Inflammatory macrophage (primary cell): ENCODE measurements at places on chromosomes 7 and 10.

GRCh38 chr7:87574630-87575029 lies 26.1 kb downstream of the ABCB1 start:
- peak; percentile 34 for DNase-seq

GRCh38 chr7:87561102-87561501 lies 39.6 kb downstream of the ABCB1 start:
- DNase-seq: no peak

- DNase-seq: no peak
Measured at GRCh38 chr10:9219860-9220259, 1165.4 kb downstream of the GATA3 start.

DNA sequence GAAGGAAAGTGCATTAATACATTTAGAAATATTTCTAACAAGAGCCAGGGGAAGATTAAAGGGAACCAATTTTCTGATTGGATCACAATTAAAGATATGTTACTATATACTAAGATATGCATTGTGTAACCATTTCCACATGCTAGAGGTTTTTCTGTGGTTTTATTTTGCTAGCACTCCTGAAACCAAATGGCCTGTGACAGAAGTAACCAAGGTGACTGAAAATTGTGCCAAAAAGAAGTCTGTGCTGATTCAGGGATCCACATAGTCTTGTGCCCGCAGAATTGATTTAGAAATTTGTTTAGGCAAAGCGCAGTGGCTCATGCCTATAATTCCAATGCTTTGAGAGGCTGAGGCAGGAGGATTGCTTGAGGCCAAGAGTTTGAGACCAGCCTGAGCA lies 1.8 kb downstream of the CC2D2B start:
- no peak for DNase-seq

- no peak for DNase-seq
Measured at GRCh38 chr7:139757968-139758367, 19.8 kb downstream of the HIPK2 start.

DNA sequence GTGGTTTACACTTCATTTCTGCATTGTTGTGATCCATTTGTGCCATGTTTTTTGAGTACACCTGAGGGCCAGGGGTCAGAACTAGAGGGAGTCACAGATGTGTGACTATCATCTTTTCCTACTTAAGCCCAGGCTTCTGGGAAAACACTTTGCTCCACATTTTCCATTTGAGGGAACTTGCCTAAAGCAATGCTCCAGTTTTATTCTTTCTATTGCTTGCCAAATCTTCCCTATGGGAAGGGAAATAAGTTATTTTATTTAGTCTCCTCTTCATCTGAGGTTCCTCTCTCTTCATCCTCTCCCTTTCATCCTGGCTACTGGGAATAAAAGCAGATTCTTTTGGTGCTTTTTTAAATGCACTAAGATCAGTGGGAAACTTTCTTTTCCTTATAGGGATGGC lies 179.9 kb upstream of the PRSS58 start:
- no peak for DNase-seq

DNA sequence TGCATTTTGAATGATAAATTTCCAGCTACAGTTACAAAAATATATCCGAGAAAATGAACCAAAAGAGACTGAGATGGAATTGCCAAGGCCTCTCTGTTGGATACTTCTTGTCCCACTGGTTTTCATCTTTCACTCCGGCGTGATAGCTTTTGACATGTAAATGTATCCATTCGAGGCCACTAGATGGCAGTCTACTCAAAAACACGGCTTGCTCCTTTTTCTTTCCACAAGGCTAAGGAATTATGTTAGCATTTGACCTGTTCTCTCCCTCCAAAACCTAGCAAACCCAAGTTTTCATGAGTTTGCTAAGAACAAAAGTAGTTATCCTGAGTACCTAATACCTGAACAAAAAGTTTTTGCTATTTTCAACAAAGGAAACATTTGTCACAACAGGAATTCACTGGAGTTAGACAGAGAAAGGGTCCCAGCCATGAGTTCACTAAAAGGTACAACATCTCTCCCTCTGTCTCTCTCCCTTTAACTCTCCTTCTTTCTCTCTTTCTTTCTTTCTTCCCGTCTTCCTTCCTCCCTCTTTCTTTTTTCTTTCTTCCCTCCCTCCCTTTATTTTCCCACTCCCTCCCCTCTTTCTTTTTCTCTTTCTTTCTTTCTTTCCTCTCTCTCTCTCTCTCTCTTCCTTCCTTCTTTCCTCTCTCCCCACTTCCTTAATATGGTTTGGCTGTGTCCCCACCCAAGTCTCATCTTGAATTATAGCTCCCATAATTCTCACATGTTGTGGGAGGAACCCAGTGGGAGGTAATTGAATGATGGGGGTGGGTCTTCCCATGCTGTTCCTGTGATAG lies 207.9 kb upstream of the MYO3A start:
- peak; percentile 70 for DNase-seq

GRCh38 chr7:2926896-2927405 lies 82.8 kb upstream of the GNA12 start:
- no peak for DNase-seq

DNA sequence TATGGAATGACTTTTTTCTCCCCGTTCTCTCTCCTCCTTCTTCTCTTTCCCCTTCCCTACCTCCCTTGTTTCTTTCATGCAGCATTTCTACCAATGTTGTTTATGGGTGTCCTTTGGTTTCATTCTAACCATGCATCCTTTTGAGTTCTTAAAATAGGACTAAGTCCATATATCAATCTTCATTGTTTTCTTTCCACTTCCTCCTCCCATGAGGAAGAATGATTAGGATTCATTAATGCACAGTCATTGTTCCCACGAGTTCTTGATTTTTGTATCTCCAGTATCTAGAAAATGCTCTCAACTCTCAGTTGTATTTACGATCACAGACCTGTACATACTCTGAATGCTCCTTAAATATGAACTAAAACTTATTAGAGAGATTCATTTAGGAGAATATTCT lies 153.3 kb downstream of the LRRC4 start:
- peak; percentile 25 for DNase-seq

DNA sequence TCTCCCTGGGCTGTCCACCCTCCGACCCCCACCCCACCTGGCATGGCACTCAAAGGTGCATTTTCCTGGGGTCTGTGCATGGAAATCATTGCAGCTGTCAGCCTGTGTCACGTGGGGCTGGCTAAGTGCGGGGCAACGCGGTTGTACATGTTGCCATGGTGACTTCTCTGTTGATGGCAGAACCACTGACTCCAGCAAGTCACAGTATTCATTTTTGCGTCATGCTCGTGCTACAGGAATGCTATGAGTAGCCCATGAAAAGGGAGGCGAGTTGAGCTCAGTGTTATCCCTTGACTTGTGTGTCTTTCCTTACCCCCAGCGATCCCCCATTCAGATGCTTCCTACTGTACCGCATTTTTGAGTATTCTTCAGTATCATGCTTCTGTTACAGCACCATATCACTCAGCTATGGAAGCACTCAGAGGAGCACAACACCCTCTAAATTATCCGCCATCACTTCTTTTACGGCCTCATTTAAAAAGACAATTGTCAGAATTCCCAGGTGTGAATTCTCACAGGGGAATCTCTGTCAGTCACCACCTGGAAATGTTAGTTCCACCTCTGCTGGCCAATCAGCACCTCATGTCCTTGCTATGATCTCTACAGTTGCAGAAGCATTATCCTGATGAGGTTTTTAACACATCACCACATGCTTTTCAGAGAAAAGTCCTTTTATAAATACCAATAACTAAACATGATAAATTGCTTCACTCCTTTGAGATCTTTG lies 194.4 kb upstream of the C7orf33 start:
- no peak for DNase-seq

DNA sequence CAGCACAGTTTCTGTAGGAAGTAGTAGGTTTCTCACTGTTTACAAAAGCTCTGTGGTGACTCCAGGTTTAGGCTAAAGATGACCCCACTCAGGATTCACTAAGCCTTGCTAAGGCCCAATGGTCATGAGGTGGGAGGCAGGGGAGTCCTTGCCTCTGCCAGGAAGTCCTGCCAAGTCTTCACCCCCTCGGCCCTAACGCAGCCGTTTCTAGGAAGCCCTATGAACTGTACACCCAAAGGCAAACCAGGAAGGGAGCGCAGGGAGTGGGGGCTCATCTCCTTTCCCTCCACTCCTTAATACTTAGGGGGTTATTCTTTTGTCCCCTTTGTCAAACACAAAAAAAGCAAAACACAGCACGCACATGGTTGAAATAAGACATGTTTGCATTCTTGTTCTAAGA lies 64.6 kb downstream of the CTBP2 start:
- no peak for DNase-seq

GRCh38 chr10:55509168-55509567 lies 708.1 kb upstream of the PCDH15 start:
- no peak for DNase-seq

DNA sequence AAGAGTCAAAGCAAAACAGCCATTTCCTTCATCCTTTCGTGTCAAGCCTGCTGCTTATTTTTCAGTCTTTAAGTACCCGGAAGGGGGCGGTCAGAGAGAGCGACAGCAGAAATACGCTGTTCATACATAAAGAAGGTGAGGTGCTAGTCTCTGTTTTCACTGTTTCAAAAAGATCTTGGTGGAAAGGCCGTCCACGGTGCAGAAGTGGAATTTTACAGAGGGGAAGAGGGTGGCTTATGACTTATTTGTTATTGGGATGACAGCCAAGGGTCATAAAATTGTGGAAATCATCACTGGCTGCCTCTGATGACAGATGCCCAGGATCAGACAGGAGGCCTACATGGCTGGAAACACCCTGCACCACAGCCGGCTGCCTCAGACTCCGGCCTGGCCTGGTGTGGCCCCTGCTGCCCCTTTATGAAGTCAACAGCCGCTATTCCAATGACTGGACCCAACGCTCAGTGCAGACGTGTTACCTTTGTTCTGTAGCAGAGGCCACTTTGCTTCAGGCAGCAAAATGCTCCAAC lies 57.0 kb downstream of the HIPK2 start:
- DNase-seq: peak; percentile 66

DNA sequence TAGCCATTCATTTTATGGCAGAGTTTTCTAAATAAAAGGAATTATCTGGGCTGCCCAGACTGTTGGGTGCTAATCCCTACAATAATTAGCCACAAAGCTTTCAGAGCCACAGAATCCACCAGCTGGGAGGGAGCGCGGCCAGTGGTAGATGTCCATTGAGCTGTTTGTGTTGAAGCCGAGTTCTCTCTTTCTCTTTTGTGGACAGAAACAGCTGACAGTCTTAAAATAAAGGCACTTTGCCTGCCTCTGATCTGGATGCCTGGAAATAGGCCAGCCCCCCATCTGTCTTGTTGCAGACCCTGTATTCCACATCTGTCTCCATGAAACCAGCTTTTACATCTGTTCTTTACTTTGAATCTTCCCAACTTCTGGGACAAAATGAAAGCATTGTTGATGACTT lies 66.1 kb downstream of the MTPN start:
- DNase-seq: no peak

- DNase-seq: no peak
Measured at GRCh38 chr7:135161669-135162068, 8.8 kb downstream of the CYREN start.

- no peak for DNase-seq
Measured at GRCh38 chr10:21174715-21175495, 277.8 kb upstream of the NEBL start.

GRCh38 chr7:47183862-47184590 lies 397.9 kb downstream of the TNS3 start:
- DNase-seq: no peak

GRCh38 chr10:44389556-44389955 lies 4.7 kb upstream of the CXCL12 start:
- DNase-seq: no peak

DNA sequence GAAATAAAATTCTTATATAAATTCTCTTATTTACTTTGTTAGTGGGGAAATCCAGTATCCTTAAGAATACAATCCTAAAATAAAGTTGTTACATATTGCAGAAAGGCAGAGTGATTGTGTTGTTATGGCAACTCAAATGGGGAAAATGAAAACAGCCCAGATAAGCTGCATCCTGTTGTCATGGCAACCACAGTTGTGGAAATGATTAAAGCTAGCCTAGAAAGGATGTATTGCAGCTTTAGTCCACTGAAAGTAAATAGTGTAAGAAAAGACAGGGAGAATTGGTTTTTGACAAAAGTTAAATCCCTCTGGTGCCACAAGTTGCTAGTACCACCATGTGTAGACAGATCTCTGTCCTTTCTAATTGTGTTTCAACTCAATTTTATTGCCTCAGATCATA lies 43.2 kb downstream of the BTRC start:
- DNase-seq: no peak

- no peak for DNase-seq
Measured at GRCh38 chr10:21662635-21663034, 128.6 kb downstream of the MLLT10 start.

- no peak for DNase-seq
Measured at GRCh38 chr7:100974021-100974420, 4.7 kb downstream of the MUC12 start.

GRCh38 chr10:129850316-129850715 lies 113.8 kb downstream of the EBF3 start:
- no peak for DNase-seq

GRCh38 chr7:12706900-12707536 lies 19.6 kb downstream of the ARL4A start:
- no peak for DNase-seq

- DNase-seq: peak; percentile 85
Measured at GRCh38 chr7:48389977-48390376, 218.7 kb downstream of the ABCA13 start.

- no peak for DNase-seq
Measured at GRCh38 chr7:88203401-88203800, 16.4 kb downstream of the SRI start.

- DNase-seq: peak; percentile 11
Measured at GRCh38 chr10:74991435-74991834, 120.0 kb upstream of the SAMD8 start.

DNA sequence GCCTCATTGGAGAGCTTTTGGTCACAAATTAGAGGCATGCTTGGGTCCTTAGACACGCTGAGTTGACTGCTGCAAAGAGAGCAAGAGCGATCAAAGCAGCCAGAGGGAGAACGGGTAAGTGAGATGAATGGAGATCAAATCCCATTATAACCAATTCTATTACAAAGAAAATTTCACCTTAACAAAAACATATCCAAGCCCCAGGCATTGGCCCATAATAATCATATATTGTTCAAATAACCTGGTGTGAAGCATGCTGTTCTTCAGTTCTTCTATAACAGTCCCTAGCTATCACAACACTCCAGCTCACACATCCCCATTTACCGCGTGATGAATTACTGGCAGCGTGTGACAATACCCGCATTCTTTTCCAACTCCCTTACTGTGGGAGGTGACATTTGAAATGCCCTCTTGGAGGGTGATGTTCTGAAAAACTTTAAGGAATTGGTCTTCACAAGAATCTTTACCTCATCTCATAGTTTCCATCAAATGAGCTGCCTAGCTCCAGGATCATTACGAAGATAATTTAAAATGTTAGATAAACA lies 156.1 kb upstream of the PLXNA4 start:
- no peak for DNase-seq

DNA sequence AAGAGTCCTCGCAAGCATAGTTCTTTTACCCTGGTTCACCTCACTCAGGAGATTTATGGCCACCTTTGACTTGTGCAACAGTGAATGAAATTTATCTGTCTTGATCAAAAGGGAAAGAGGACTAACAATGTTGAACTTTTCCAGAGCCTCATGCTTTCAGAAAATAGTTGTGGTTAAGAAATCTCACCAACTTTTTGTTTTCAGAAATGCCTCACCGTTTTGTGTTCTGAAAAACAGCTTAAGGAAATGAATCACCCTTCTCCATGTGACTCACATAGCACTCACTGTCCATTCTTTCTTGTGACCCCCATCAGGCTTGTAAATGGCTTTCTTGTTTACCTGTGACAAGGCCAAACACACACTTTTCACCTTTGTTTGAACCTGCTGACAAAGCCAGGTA lies 148.6 kb upstream of the FAM3C start:
- DNase-seq: peak; percentile 13
